ENCODE measurements at places on chromosomes 7 and 10.
A peak's percentile ranks its signal among the peaks of the same experiment; 100 is the strongest.

GRCh38 chr7:110446658-110447057 is 644.3 kb upstream of the LRRN3 start:
- DNase-seq: no peak

DNA sequence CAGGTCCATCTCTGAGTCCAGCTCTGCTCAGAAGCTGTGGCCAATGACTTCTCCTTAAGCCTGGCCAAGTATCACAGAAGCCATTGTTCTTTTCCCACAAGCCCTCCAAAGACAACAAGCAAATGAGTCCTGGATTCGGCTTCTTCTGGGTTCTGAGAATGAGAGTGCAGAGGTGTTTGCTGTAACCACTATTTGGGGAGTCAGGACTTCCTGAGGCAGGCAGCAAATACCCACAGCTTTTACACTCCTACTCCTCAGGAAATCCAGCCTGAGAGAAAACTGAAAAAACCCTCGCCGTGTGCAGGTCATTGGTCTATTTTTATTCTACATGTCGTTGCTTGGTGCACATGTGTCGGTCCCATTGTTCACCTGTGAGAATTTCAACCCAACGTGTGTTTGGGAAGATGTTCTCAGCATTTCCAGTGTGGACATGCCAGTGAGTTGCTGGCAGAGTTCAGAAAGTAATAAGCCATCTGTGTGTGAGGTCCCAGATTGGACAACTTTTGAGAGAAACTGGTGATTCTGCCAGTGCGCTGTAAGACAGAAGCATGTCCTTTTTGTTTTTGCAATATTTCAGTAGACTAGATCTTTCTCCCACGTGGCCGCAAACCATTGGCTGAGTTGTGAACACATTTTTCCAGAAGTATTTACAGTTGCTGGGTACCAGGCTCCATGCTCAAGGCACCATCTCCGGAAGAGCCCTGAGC is 121.6 kb upstream of the LYZL2 start:
- DNase-seq: no peak

DNA sequence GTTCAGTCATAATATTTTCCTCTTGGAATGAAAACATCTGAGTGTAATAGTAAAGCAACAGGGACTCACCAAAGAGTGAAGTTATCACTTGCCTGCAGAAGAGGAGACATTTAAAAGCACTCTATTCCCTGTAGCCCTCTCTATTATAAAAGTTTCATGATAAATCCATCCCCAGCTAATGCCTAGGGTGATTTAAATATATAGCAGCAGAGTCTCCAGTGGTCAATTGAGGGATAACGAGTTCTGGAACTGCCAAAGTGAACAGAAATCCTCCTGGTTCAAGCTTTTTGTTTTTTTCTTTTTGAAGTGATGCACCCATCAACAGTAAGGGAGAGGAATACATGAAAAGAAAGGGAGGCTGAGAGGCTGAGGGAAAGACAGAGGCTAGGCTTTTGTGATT is 87.3 kb downstream of the EVX1 start:
- DNase-seq: peak; percentile 10

DNA sequence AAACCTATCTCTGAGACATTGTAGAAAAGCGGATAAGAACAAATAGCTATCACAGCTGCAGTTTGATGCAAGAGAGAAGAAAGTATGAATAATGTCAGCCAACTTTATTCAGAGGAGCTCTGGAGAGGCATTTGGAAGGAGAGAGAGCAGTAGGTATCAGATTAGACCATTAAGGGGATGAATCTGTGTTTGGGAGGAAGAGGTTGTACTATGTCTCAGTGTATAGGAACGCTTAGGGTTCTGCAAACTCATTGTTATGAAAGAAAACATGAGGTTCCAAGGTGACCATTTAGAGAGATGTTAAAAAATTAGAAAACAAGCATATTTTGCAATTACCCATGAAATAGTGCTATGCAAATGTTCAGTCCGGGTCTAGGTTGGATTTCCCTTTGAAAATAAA is 207.5 kb upstream of the GNAI1 start:
- DNase-seq: no peak

DNA sequence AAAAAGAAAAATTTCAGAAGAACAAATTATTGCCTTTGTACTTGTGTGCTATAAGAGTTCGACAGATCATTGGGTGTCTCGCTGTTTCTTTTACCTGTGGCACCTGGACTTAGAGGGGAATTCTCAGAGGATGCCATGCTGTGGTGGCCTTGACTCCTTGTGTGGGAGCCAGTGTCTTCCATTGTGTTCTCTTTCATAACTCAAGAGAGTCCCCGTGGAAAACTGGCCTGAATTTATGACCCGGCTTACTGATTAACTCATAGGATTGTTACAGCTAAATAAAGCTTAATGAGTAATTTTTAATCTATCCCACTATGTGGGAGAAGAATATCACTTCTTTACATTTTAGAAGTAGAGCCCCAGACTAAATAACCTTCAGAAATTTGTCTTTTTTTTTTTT is 54.5 kb downstream of the UBE3C start:
- no peak for DNase-seq

DNA sequence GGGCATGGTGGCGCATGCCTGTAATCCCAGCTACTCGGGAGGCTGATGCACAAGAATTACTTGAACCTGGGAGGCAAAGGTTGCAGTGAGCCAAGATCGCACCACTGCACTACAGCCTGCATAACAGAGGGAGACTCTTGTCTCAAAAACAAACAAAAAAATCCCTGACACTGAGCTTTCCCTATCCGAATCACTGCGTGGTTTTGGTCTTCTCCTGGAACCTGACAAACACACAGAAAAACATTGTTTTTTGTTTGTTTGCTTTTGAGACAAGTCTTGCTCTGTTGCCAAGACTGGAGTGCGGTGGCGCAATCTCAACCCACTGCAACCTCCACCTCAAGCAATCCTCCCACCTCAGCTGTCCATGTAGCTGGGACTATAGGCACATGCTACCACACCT is 50.4 kb upstream of the PTPRN2 start:
- no peak for DNase-seq

DNA sequence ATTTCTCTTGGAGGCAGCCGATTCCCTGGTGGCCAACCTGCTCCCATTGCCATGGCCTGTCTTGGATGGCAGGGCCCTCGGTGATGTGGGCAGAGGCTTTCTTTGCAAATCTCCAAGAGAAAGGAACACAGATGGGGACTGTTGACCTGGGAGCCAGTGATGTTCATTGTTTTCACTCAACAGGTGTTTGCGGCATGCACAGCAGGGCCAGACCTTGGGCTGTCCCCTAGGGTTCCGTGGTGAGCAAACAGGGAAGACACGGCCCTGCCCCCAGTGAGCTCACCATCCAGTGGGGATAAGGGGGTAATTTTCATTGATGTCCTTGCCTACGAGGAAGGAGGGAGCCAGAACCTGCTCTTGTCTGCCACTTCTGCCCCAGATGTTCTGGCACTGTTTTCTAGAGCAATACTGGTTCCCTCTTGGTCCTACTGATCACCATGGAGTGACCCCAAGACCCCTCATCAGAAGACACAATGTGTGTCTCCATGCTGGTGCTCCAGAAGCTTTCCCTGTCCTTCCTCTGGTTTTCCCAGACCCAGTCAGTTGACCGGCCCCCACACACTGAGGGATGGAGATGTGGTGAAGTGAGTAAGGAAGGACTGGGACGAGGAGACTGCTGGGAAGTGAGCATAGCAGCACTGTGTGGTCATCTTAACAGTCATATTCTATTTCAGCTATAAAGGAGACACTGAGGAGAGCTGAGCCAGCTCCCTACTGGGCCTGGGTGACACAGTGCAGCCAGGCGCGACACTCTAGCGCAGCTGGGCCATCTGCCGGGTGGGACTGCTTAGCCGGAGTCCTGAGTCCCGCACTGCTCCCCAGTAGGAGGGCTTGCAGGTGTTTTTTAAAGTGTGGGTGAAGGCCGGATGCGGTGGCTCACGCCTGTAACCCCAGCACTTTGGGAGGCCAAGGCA is 20.4 kb upstream of the FIGNL1 start:
- DNase-seq: peak; percentile 59

DNA sequence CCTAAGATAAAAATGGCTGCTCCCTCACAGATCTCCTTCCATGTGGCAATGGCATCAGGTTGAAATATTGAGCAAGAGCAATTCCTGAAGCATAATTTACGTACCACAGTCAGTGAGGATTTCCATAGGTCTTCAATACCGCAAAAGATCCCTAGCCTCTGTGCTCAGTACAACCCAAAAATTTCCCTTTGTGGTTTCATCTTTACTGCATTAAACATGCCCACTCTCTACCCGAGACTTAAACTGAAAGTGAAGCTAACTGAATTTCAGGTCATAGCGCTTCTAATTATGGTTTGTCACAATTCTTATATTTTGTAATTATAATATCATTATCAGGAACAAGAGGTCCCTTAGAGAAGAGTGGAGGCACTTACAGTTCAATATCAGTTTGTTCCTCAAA is 1071.1 kb downstream of the XPNPEP1 start:
- DNase-seq: no peak

GRCh38 chr7:123994449-123994848 is 38.4 kb downstream of the TMEM229A start:
- no peak for DNase-seq

- DNase-seq: no peak
Observed at GRCh38 chr10:88062798-88063472, 199.5 kb downstream of the PTEN start.

GRCh38 chr7:18993933-18994668 is 123.3 kb downstream of the TWIST1 start:
- no peak for DNase-seq

GRCh38 chr7:5232874-5233273 is 42.8 kb downstream of the WIPI2 start:
- DNase-seq: no peak

- DNase-seq: no peak
Observed at GRCh38 chr7:142362349-142362748, 104.5 kb upstream of the PRSS58 start.

DNA sequence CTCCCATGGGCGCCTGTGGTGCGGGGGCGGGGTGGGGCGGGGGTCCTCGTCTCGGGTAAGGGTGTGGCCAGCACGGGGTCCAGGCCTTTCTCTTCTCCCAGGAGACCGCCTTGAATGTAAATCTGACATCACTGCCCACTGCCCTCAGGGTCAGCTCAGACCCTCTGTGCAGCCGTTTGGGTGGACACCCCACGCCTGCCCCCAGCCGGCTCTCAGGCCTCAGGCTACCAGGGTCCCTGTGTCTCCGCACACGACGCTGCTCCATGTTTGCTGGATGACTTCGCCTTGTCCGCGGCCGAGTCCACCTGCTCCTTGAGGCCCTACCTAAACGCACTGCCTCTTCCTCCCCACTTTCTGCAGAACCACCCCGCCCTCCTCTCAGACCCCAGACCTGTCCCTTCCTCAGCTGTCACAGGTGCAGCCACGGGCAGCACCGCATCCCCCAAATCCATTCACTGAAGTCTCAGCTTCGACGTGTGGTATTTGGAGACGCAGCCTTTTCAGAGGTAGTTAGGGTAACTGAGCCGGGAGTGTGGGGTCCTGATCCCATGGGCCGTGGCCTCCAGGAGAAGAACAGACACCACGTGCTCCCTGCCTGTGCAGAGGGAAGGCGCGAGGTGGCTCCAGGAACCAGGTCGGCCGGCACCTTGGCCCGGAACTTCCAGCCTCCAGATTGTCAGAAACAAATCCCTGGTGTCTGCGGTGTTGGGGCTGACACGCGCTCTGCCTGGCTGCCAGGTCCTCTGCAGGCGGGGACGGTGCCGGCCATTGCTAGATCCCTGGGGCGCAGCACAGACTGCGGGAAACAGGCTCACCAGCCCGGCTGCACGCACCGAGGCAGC is 97.4 kb upstream of the DIP2C start:
- no peak for DNase-seq

- DNase-seq: no peak
Observed at GRCh38 chr7:71343039-71343438, 211.1 kb downstream of the GALNT17 start.

GRCh38 chr7:19128856-19129255 is 11.4 kb upstream of the TWIST1 start:
- DNase-seq: no peak

DNA sequence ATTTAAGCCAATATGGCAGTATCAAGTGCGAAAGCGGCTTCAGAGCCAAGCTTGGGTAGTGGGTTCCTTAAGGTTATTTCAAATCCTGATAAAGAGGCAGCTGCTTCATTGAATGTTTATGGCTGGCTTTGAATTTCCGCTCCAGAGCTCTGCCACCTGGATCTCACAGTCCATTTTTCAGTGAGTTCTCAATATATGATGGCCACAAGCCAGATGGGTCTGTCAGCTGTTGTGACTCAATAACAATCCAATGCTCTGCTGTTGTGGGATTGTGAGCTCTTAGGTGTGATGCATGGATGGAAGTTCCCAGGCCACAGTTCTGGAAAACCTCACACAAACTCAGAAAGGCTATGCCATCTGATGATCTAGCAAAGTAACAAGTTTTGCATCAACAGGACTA is 743.8 kb upstream of the LRRN3 start:
- peak; percentile 68 for DNase-seq

- DNase-seq: no peak
Observed at GRCh38 chr10:113899952-113900598, 45.6 kb downstream of the NHLRC2 start.

- DNase-seq: no peak
Observed at GRCh38 chr10:19579761-19580545, 236.3 kb upstream of the PLXDC2 start.

- no peak for DNase-seq
Observed at GRCh38 chr7:5607951-5608656, 173.4 kb downstream of the RNF216 start.

DNA sequence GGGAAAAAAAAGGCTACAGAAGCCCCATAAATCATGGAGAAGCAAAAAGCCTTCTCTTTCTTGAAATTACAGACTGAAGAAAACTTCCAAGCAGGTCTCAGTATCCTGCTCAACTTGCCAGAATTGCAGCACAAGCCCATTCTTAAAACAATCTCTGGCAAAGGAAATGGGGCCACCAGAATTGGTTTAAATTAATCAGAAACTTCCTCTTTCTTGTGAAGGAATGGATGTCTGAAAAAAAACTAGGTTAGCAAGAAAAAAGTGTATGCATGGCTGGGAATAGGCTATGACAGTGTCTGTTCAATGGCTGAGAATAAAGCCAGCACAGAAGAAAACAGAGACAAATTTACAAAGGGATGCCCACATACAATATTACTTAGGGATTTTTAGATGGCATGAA is 59.1 kb downstream of the TFEC start:
- no peak for DNase-seq
